ENCODE measurements at places on chromosomes 13 and 19.

DNA sequence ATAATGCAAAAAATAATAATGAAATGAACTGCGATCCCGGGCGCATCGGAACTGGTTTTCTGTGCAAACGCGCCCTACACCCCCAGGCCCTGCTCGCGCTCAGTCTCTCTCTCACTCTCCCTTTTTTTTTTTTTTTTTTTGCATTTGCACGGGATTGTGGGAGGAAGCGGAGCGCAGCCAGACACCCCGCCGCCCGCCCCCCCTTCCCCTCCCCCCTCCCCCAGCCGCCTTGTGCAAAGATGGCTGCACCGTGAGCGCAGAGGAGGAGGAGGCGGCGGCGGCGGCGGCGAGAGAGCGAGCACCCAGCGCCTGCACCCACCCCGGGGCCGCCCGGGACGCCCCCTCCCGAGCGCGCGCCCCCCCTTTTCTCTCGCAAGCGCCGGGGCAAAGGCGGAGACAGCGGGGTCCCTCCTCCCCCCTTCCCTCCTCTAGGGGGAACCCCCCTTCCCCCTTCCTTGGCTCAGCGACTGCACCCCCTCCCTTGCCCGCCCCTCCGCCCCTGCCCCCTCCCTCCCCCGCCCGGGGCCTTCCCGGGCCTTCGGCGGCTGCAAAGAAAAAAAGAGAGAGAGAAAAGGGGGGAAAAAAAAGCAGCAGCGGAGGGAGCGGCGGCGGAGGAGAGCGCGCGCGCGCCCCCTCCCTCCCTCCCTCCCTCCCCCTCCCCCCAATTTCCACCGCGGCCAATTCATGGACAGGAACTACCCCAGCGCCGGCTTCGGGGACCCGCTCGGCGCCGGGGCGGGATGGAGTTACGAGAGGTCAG is at the start of gene PRR12:
Gene PRR12 (plus strand): TSS at position 212 of the 760 bp plus-strand sequence. CDS start 473 bp downstream, at position 685.
- DNase-seq, result peak; percentile 75

GRCh38 chr19:42092350-42092749 is 16.4 kb downstream of the ZNF574 start:
- DNase-seq, result peak; percentile 39

DNA sequence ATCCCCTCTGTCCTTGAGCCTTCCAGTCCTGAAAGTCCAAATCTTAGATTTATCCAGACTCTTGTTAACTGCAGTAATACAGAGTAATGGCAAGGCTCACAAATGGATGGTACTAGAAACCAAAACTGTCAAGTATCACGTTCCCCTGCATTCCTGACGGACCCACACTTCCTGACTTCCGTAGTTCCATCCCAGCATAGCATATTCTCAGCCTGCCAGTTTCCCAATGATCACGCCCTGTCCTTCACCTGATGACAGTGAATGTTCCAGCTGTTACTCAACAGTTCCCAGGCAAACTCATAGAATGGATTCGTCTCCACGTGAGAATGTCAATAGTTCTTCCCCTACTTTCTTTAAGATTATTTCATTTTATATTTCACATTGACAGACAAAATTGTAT is 33.6 kb downstream of the SLC7A1 start:
- no peak for DNase-seq

- no peak for DNase-seq
Measured at GRCh38 chr19:13063461-13064091, 39.1 kb downstream of the LYL1 start.

GRCh38 chr13:72686766-72687165 is 40.7 kb downstream of the MZT1 start:
- DNase-seq, result no peak

All from Jurkat, Clone E6-1 (cell line).